CD4-positive, alpha-beta T cell treated with Interleukin-21 for 1 hour (primary cell): ENCODE measurements at places on chromosomes 2 and 18.
A peak's percentile ranks its signal among the peaks of the same experiment; 100 is the strongest.

DNA sequence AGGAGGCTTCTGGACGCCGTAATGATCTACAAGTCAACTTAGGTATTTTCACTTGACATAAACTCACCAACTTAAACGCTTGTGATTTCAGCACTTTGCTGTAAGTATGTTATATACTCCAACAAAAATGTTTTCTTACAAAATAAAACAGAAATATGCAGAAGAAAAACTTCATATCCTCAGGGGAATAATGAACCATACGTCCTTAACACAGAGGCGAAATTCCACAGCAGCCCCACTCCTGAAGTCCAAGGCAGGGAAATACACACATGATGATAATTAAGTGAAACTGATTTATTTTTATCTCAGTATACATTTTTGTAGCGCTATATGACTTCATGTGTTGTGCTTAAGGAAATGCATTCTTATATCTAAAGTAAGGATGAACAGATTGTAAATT lies 335.4 kb upstream of the VWC2L start:
- DNase-seq, result no peak

DNA sequence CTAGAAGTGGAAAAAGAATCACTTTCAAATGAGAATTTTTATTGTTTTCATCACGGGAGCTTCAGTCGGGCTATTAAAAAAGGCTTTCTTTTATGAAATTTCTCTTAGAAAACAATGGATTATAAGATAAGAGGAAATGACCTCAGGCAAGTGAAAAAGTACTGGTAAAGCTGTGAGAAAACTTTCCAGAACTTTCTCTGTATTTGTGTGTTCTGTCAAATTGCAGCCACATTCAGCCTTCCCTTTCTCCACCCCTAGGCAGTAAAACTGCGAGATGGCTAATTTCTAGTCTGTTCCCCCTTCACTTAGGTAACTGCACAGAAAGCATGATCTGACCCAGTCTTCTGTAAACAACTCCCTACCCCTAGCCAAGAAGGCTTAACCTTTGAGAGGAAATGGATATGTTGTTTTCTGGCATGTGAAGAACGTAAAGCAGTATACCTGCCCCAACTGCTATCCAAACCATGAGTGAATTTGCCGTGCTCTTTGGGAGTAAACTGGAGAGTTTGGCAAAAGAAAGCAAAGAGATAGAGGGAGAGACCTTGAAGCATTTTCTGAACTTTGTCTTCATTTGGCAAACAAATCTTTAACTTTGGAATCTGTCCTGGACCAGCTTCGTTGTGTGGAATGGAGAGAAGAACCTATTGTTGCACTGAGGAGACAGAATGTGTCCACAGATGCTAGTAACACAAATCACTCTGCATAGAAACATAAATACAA lies 105.4 kb downstream of the ETAA1 start:
- no peak for DNase-seq

DNA sequence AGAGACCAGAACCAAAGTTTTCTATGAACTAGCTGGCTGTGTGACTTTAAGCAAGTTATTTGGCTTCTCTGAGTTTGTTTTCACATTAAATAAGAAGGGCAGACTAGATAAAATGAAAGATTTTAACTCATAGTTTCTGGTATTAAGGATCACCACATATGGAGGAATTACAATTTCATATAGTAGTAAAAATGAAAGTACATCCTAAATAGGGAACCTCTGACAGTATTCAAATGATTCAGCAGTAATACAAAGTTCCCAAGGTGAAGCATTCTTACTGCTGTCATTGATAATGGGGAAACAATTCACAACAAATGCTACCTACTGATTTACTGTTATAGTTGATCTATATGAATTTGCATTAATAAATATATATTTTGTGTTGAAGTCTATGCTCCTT lies 170.3 kb upstream of the VRK2 start:
- no peak for DNase-seq

- DNase-seq, result no peak
Measured at GRCh38 chr18:55657572-55658331, 69.8 kb upstream of the TCF4 start.

DNA sequence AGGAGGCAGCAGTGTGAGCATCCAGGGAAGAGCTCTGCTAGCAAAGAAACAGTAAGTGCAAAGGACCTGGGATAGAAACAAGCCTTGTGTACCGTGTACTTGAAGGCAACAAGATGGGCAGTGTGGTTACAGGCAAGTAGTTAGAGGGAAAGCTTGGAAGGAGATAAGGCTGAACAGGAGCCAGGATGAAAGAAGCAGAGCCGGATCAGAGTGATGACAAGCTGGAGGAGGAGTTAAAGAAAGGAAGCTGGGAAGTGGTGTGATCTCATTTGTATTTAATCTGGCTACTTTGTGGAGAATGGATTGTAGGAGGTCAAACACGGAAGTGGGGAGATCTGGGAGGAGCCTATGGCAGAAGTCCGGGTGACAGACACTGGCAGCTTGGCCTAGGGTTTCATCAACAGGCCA lies 44.7 kb upstream of the VPS54 start:
- DNase-seq, result no peak

DNA sequence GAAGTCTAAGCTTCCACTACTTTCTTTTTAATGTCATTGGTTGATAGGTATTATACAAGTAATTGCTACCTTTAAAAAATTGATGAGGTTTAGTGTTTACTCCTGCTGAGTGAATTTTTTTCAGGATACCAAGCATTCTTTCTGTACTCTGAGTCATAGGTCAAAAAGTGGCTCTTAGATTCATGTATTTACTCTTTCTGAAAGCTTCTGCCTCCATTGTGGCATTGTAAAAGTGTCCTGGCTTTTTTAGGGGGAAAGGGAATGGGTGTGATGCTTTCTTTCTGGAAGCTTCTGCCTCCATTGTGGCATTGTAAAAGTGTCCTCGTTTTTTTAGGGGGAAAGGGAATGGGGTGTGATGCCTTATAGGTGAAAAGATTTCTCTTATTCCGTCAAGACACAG lies 286.5 kb downstream of the LPIN1 start:
- DNase-seq, result no peak

DNA sequence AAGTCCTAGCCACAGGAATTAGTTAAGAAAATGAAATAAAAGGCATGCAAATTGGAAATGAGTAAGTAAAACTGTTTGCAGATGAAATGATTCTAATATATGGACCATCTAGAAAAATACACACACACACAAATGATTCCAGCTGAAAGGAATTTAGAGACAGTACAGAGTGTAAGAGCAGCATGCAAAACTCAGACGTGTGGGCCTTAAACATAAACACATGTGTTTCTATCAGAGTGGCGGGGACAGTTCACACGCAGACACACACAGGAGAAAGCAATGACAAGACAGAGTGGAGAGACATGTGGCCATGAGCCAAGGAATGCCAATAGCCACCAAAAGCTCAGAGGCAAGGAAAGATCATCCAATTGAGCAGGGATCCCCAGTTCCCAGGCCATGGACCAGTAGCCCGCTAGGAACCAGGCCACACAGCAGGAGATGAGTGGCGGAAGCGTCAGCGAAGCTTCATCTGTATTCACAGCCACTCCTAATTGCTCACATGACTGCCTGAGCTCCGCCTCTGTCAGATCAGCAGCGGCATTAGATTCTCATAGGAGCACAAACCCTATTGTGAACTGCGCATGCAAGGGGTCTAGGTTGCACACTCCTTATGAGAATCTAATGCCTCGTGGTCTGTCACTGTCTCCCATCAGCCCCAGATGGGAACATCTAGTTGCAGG lies 155.4 kb downstream of the ARL4C start:
- no peak for DNase-seq

- DNase-seq, result no peak
Measured at GRCh38 chr2:174611854-174612253, 14.2 kb upstream of the WIPF1 start.

DNA sequence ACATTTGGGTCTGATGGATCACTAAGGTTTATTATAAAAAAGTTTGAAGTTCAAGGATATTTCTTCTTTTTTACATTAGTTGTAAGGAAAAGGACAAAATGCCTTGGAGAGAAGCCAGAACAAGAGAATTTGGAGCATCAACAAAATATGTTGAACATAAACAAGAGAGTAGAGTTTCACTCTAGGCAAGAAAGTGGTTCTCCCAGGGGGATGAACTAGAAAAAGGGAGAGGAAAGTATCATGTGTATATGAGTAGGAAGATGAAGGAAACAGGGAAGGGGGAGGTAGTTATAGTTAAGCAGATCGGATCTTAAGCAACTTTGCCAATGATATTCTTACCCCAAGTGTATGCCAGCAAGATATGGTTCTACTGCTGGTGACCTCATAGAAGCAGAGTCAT lies 63.8 kb upstream of the GALNT3 start:
- DNase-seq, result no peak

- DNase-seq, result no peak
Measured at GRCh38 chr2:141062443-141062842, 1068.4 kb downstream of the LRP1B start.

- DNase-seq, result no peak
Measured at GRCh38 chr2:220185766-220186305, 558.4 kb downstream of the SLC4A3 start.

GRCh38 chr2:50431958-50432650 lies 599.8 kb downstream of the NRXN1 start:
- no peak for DNase-seq

DNA sequence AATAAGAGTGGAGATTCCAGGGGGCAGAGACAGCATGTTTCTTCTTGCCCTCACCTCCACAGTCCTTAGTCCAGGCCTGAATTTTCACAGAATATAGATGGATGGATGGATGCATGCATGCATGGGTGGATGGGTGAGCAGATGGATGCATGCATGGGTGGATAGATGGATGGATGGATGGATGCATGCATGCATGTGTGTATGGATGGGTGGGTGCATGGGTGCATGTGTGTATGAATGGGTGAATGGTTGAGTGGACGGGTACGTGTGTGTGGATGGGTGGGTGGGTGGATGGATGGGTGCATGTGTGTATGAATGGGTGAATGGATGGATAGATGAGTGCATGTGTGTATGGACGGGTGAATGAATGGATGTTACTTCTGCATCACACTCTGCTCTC lies 153.3 kb downstream of the CELF4 start:
- DNase-seq, result no peak

- no peak for DNase-seq
Measured at GRCh38 chr2:26683583-26683982, 8.9 kb upstream of the KCNK3 start.

DNA sequence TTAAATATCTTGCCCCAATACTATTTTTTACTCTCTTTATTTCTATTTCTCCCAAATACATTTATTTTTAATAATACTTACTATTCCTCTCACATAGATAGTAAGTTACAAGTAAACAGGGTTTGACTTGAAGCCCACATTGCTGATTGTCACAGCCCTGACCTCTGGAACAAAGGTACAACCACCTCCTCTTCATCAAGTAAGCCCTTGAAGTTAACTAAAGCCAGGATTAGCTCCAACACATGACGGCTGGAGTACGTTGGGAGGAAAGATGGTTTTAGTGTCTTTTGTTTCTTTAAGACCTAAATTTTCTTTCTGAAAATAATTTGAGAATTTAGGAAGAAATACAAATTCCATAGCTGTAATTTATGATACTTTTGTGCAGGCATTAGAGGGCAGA lies 949 bp downstream of the MYOM1 start:
- DNase-seq, result no peak

GRCh38 chr2:62505750-62506420 lies at the start of gene TMEM17:
Gene TMEM17 (minus strand): TSS chr2:62506195. CDS start chr2:62506129, 66 bp downstream.
- peak; percentile 26 for DNase-seq

DNA sequence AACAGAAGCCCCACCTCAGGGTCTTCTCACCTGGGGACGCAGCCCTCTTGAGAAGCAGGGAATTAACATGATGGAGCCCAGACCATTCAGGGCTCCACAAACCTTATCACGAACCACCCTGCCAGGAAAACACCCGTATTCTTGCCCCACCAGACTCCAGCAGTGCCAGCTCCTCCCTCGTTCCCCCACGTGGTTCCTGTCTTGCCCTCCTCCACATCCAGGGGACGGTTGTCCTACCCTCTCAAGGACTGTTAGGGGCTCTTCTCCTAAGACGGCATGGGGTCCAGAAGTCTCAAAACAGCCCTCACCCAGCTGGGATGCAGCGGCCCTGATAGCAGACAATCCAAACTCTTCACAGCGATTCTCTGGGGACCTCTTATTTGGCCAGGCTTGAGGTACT lies 372.2 kb upstream of the HS6ST1 start:
- no peak for DNase-seq

GRCh38 chr2:209424781-209425470 lies 1.1 kb downstream of the MAP2 start:
- DNase-seq, result no peak

DNA sequence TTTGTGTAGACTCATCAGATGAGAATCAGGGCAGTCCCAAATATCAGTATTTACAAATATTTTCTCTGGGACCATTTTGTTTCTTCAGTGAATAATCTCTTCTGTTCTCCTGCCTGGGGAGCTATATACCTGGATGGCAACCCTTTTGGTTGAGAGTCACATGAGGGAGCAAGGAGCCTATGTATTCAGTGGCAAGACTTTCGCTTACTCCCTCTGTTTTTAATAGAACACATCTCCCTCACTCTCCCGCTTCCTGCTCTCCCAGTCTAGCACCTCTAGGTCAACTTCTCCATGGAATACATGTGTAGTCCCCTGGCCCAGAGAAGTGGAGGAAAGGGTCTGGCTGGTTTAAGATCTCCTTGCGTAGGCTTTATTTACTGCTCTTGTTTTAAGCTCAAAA lies 600.3 kb downstream of the CCDC85A start:
- no peak for DNase-seq

DNA sequence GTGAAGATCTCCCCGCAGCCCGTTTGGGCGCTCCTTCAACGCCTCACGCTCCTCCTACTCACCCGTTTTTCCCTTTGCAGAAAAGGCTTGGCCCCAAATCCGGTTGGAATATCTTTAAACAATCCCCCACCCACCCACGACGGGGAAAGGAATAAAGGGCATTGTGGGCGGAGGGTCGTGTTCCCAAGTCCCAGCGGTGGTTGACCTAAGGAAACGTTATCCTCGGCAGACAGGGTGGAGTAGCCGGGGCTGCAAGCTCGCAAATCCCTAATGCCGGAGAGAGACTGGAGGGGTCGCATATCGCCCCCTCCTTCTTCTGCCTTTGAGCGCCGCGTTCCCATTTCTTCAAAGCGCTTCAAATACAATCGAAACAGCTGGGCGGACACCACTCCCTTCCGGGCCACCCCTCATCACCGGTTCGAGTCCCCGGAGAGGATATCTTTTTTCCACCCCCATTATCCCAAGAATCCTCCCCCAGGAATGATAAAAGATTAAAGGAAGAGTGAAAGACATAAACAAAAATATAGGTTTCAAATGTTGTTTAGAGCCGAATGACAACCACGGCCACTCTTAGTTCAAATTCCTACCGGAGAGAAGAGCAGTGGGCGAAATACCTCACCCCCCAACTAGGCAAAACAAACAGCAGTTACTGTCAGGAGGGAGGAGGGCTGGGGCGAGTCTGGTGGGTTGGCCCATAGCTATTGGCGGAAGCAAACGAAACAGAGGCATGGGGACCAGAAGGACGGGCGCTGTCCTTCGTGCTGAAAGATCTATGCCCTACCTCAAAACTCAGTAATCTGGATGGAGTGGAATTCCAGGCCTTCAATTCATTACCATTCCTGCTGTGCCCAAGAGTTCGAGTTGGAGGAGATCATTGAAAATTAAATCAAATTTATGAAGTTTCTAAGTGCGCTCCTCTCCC lies 2.8 kb upstream of the GAD1 start:
- no peak for DNase-seq
